ENCODE measurements at places on chromosomes 11 and 22.

DNA sequence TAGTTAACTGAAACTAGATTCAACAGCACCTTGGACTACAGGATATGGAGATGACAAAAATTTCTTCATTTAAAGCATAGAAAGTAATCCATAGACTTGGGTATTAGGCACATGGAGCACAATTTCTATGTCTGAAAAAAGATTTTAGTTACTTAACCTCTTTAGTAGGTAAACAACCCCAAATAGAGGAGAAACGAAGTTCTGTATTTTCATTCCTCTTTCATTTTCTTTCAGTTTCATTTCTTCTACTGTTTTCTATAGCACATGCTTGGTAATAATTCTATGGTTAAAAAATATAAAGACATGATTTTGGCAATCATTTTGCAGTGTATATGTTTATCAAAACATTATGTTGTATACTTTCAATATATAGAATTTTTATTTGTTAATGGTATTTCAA is 99.5 kb downstream of the CASP12 start:
- DNase-seq = no peak

- DNase-seq = no peak
Measured at GRCh38 chr11:116513278-116513823, 259.4 kb downstream of the BUD13 start.

- DNase-seq = no peak
Measured at GRCh38 chr22:47839595-47840227, 1077.3 kb downstream of the TBC1D22A start.

- DNase-seq = no peak
Measured at GRCh38 chr11:38304926-38305325, 1706.9 kb upstream of the RAG2 start.

- peak; percentile 94 for DNase-seq
Measured at GRCh38 chr11:92297567-92298553, 73.2 kb downstream of the FAT3 start.

GRCh38 chr11:43498561-43498960 is 139.8 kb downstream of the TTC17 start:
- DNase-seq = no peak

GRCh38 chr11:103893371-103893770 is 143.1 kb upstream of the DDI1 start:
- no peak for DNase-seq

DNA sequence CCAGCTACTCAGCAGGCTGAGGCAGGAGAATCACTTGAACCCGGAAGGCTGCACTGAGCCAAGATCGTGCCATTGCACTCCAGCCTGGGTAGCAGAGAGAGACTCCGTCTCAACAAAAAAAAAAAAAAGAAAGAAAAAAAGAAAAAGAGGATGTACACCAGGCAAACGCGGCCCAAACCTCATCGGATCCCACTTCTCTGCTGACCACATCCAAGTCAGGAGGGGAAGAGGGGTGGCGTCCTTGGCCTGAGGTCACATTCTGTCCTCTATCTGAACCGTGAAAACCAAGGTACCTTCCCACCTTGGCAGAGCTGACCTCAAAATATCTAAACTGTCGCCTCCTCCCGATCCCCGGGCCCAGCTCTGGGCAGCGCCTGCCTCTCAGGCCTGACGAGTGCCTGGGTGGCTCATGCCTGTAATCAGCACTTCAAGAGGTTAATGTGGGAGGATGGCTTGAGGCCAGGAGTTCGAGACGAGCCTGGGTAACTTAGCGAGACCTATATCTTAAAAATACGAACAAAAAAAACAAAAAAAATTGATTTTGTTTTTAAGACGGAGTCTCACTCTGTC is 25.1 kb downstream of the RGL4 start:
- no peak for DNase-seq

- no peak for DNase-seq
Measured at GRCh38 chr11:206526-207207, 532 bp downstream of the BET1L start.

DNA sequence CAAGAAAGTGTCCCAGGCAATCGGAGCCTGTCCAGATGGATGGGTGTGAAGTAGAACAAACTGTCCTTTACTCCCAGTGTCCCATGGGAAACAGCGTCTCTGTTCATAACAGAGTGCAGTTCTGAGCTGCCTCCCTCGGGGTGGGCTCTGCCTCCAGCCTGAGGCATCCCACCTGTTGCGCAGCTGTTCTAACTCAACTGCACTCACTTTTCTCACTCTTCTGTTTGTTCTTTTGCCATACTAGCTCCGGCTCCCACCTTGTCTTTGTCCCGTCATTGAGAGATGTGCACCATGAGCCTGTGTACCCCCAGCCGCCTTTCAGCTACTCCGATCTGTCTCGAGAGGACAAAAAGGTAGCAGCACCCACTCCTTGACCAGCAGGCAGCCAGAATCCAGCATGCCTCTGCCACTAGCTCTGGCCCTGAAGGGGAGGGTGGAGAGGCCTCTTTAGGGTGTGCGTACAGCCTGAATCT is 20.7 kb upstream of the CDC42EP2 start:
- DNase-seq = no peak

DNA sequence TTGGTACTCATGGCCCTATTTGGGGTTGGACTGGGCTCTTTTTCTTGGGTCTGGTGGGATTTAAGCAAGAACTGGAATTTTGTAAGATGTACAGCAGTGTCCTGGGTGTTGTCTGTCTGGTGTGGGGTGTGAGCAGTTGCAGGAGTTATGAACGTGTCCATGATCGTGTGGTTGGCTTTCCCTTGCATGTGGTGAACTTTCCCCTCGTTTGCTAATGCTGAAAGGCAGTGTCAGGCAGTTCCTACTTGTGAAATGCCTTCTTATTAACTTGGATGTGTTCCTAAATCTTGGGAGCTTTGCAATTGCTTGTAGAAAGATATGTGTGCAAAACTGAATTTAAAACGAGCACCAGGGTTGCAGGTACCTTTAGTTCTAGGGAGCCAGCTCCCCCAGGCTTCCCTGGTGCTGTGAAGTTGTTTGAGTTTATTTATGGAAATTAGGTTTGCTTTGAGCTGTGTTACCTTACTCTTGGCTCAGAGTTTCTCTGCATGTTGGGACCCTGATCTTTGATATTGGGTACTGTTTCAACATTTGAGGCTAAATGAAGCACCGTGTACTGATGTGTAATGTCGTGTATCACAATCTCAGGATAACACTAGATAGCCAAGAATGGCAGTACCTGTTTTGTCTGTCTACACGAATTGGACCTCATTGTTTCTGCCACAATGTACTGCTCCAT is 35.8 kb upstream of the HSD17B12 start:
- no peak for DNase-seq

- peak; percentile 48 for DNase-seq
Measured at GRCh38 chr11:115170133-115170815, 333.9 kb downstream of the CADM1 start.
